ENCODE measurements at places on chromosomes 7 and 10.
A peak's percentile ranks its signal among the peaks of the same experiment; 100 is the strongest.

GRCh38 chr10:16258291-16259040 lies 178.3 kb upstream of the PTER start:
- no peak for ATAC-seq

DNA sequence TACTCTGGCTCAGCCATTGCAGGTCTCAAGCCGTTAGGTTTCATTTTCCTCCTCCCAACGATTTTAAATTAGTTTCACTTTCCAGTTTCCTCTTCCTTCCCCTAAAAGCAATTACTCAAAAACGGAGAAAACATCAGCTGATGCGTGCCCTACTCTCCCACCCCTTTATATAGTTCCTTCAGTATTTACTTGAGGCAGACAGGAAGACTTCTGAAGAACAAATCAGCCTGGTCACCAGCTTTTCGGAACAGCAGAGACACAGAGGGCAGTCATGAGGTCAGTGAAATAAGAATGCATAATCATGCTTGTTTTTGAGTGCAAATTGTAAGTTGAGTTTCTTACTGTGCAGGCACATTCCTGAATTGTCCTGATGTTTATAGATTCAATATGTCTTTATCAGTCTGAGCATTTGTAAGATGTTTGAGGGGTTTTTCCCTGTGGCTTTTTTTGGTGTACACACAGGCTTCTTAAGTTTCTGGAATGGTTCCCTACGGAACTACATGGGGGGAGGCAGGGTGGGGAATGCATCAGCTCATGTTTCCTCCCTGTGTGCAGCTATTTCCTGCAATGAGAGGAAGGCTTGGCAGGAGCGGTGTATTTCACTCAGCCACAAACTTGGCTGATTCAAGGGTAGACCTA lies at the start of gene IFIT3:
Gene IFIT3 (plus strand): TSS at position 195 of the 639 bp plus-strand sequence. CDS start 77 bp downstream, at position 272.
- peak; percentile 92 for ATAC-seq

- no peak for ATAC-seq
These were observed 74.9 kb upstream of the OGDHL start for GRCh38 chr10:49837051-49837478.

DNA sequence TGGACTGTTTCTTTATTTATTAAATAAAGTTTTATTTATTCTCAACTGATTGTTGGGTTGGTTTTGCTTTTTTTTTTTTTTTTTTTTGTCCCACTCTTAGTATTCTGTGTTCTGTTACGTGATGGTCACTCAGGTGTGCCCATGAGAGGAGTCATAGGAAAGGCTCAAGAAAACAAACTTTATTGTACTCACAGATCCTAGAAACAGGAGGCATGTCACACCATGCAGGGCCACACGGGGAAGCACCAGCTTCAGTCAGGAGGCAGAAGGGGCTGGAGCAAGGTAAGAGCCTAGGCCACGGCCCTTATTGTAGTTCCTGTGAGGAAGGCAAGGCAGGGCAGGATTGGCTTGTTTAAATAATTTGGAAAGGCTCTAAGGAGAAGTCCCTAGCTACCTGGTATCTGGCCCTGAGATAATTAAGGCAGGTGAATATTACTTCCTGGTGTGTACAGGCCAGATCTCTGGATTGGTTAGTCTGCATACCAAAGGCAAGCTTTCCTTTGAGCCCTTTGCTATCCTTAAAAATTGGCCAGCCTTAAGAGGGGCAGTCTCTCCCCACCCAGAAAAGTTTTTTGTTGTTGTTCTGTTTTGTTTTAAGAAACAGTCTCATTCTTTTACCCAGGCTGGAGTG lies 8.3 kb downstream of the ATOH7 start:
- ATAC-seq: no peak

DNA sequence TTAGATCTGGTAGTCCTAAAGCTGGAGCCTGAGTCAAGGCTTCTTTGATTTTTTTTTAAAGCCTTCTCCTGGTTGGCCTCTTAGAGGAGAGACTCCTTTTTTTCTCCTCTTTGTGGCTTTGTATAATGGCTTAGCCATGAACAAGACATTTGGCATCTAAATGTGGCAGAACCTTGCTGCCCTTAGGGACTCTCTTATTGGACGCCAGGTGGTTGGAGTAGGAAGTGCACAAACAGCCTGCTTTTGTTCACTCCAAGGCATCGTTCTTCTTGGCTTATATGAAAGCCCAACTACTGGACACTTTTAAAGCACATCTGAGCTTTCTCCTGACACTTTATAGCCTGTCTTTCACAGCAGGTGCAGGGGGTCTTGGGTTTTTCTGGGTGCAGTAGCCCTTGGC lies 25.0 kb downstream of the ZPBP start:
- no peak for ATAC-seq

- no peak for ATAC-seq
These were observed 59.7 kb downstream of the SORBS1 start for GRCh38 chr10:95501203-95502094.

DNA sequence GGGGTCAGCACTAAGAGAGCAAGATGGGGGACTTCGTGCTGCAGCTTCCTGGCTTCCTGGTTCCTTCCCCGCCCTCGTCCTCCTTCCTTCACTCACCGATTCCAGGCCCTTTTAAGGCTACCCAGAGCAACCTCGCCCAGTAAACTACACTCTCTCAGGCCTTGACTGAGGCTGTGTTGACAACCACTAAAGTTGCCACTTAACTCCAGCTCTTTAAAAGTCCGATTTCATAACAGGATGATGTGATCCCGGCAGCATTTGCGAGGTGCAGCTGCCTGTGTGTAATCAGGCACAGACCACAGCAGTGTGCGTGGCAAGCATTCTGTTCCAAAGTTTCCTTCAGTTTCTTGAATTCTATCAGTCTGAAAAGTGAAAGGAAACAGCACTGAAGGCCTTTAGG lies 110.6 kb downstream of the RAB11FIP2 start:
- no peak for ATAC-seq

- peak; percentile 71 for ATAC-seq
These were observed 99.4 kb upstream of the CTTNBP2 start for GRCh38 chr7:117972606-117973005.

GRCh38 chr7:46205478-46205877 lies 284.4 kb upstream of the IGFBP3 start:
- no peak for ATAC-seq

DNA sequence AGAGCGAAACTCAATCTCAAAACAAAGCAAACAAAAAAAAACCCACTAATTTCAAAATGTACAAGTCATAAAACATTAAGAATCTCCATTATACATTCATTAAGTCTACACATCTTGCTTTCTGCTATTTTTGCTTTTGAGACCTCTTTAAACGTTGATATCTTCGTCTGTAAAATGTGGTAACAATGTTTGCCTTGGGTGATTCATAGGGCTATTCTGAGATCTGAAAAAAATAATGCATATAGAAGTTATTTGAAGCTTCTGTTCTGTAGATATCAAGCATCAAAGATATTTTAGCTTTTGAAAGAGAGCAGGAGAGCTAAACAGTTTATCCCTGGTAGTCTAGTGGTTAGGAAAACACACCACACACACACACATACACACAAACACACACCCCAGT lies 158.1 kb upstream of the PLXDC2 start:
- no peak for ATAC-seq

GRCh38 chr7:53398566-53398965 lies 363.1 kb downstream of the POM121L12 start:
- no peak for ATAC-seq

- ATAC-seq: peak; percentile 12
These were observed 188.2 kb downstream of the KIF20B start for GRCh38 chr10:89889606-89890005.

DNA sequence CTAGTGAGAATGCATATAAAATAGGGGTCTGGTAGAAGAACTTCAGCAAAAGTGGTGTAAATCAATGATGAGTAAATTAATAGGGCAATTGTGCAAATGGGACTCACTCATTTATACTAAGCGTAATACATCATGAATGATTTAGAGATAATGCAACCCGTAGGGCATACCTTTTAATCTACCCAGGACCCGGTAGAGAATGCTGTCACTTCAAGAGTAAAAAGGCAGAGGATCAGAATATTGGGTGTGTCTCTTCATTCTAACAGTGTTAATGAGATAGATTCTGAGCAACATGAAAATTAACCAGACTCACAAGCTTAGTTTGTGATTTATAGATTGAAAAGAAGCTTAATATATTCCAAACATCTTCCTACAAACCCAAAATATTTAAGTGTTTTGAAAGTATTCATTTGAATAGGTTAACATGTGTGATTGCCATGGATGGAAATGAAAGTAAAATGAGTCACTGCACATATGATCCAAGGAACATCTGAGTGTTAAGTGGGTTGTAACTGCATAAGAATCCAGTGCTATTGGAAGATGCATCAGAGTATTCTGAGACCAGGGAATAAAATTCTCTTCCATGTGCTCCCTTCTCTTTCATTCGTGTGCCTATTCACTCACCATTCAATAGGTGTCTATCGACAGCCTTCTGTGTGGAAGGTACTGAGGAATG lies 690.6 kb downstream of the AUTS2 start:
- ATAC-seq: no peak

GRCh38 chr7:85587785-85588184 lies 400.9 kb upstream of the SEMA3D start:
- ATAC-seq: no peak
